ENCODE measurements at places on chromosomes 2 and 18.

GRCh38 chr2:208103616-208104015 lies 20.7 kb downstream of the CRYGD start:
- DNase-seq: no peak

- DNase-seq: no peak
These were observed 225.1 kb upstream of the ITGA4 start for GRCh38 chr2:181231886-181232621.

GRCh38 chr2:222774941-222775340 lies 85.9 kb upstream of the ACSL3 start:
- DNase-seq: no peak

- no peak for DNase-seq
These were observed 128.7 kb downstream of the EIPR1 start for GRCh38 chr2:3248754-3249475.

GRCh38 chr2:182870227-182870626 lies 3.8 kb upstream of the FRZB start:
- peak; percentile 26 for DNase-seq

DNA sequence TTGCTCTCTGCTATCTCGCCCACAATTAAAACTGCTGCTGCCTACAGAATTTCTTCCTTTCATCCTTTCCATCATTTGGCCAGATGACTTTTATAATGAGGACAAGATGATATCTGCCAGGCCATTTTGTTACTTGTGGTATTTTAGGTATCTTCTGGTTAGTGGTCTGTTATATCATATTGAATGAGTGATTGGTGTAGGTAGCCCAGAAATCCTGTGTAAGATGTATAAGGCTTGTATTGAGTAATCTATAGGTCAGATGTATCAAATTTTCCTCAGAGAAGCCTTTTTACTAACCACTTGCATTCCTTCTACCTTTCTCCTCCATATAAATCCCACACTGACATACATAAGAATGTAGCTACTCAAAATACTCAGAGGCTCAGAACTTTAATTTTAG lies 118.3 kb downstream of the UBR3 start:
- DNase-seq: no peak

GRCh38 chr2:21331625-21332370 lies 208.0 kb downstream of the TDRD15 start:
- no peak for DNase-seq

DNA sequence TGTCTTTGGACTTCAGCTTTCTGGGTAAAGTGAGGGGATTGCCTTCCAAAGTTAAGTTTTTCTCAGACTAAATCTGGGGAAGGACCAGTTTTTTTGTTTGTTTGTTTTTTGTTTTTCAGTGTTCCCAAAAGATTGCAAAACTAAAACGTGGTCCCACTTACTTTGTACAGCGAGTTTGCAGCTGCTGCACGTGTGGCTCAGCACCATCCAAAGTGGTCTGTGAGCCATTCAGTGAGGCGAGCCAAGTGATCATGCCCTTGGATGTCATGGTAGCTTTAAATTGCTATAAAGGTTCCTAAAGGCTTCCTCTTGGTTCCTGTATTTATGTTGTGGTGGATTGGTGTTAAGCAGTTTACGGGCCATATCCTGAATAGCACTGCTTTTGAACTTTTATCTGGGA lies 23.0 kb downstream of the TET3 start:
- DNase-seq: no peak

GRCh38 chr2:88396209-88396608 lies 56.3 kb downstream of the FOXI3 start:
- no peak for DNase-seq

DNA sequence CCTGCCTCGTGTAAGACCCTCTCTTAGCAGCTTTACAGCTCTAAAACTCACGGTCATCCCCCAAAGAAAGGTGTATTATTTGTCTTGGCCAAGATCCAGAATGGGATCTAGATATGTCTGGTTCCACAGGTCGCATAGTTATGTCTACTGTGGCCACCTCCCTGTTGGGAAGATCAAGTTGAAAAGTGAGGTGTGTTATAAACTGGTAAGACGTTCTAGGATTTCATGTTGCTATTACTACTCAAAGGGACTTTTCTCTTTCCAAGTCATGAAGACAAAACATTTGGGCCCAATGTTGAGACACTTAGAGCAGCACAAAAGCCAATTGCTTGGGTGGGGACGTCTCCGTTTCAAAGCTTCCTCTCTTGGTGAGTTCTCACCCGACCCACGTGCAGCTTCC lies 766.0 kb downstream of the RNF144A start:
- DNase-seq: no peak

DNA sequence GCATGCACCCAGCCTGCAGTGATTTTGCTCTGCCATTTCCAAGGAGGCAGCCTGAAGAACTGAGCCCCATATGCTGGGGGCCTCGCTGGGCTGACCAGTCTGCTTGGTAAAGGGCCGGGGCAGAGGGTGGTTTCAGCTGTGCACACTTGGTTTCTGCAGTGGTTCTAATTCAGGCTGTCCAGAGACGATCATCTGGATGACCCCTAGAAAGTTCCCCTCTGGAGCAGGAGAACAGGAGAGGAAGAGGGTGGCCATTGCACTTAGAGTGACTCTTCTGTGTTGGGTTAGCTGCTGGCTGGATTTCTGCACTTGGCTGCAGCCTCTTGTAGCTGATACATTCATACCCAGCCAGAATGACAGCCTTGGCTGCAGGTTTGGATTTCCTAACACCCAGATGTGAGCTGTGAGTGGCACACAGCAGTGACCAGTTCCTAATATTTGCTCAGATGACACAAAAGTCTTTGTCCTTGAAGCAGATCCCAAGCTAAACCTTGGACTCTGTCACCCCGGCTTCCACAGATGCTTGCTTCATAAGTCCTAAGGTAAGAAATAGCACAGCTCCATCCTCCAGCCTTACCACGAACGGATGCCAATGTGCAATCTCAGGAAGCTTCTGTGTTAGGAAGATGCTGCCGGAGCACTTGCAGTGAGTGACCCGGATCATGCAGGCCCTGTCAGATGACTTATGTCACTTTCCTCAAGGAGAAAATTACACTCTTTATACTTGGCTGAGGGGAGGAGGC lies 105.6 kb downstream of the HNRNPLL start:
- no peak for DNase-seq

DNA sequence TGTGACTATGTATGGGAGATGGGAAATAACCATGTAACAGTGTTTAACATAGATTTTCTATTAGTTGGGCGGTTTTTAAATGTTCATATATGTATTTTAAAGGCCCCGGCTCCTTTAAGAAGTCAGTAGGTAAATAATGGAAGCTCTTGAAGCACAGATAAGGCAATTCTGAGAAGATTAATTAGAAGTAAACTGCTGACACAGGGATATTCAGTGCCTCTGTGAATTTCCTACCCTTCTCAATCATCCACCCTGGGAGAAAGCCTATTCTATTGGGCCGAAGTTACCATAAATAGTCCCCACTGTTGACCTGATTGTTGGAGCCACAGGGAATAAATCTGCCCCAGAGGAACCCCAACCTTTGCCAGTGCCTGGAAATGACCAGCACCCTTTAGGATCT lies 56.8 kb upstream of the SIX3 start:
- no peak for DNase-seq

GRCh38 chr18:7206217-7206616 lies 24.7 kb upstream of the LRRC30 start:
- no peak for DNase-seq

DNA sequence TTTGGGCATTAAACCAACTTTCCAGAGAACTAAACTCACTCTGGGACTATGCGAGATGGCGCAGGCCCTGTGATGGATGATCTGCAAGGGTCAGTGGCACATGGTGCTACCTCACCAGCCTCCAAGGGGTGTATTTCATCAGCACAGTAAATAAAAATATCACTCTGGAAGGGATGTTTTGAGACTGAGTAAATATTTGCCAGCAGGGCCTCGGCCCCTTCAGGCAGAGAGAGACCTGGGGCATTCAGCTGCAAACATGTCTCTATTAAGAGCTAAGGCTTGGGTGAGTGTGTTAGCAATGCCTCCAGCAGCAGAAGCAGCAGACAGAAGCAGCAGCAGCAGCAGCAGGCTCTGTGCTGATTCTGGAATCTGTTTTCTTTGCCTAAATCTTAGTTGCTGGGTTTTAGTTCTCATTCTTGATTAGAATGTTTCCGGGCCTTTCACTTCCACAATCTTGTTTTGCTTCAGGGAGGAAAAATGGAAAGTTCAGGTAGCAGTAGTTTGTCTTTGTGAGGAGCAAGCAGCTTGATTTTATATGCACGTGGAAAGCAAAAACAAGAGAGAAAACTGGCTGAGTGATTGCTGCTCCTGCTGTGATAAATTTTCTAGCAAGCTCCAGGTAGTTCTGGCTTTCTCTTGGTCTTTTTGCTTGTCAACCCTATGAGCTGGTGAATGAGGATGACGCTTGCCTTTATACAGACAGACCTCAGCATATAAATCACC lies 18.6 kb downstream of the ADCYAP1 start:
- DNase-seq: no peak

- DNase-seq: no peak
These were observed 1.1 kb upstream of the SNTG2 start for GRCh38 chr2:949384-950079.

GRCh38 chr2:75561566-75562512 lies 1.1 kb upstream of the EVA1A start:
- no peak for DNase-seq

- no peak for DNase-seq
These were observed 43.0 kb downstream of the KLF7 start for GRCh38 chr2:207122651-207123334.
